Vagina (tissue), 2 donors: ENCODE measurements at places on chromosomes 12 and 14. TPM values are rescaled to one million over a fixed set of nuclear protein-coding genes. Genes with fewer than 3 reads are reported as not detected.

GRCh38 chr14:94364964-94365363 is 23.4 kb downstream of the SERPINA1 start:
- DNase-seq = no peak
- no peaks in the 10 kb centered on the region for H3K27me3 ChIP-seq
- H3K36me3 ChIP-seq = no peaks in the 10 kb centered on the region
- H3K27ac ChIP-seq = no peak overlapping the region
- H3K4me1 ChIP-seq = no peaks in the 10 kb centered on the region

GRCh38 chr12:20421421-20421820 is 53.1 kb downstream of the PDE3A start:
- DNase-seq = no peak
- H3K27ac ChIP-seq = no peak overlapping the region
- no peaks in the 10 kb centered on the region for H3K27me3 ChIP-seq

DNA sequence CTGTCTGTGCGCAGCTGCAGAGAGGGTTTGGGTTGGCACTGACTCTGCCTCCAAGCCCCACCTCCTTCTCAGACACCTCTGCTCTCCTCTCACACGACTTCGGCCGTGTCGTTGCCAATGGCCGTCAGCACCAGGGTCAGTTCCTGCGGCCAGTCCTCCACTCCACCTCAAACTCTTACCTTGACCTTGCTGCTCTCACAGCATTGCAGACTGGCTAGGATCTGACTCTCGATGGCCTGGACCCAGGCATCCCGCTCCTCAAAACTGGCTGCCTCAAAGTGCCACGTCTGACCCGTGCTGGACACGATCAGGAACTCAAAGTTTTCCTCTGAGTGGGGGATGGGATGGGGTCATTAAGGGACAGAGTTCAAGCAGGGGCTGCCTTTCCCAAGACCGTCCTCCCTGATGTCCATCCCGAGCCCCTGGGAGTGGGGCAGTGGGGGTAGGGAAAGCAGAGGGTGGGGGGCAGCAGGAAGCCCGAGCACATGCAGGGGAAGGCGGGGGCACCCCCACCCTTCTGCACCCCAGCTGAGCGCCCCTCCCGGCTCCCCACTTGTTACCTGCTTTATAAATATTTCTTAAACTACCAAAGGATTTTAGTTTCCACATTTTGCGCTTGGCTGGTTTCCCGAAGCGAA is 10.7 kb downstream of the AGAP2 start:
- H3K4me3 ChIP-seq = no peak overlapping the region
- no peak overlapping the region for H3K27ac ChIP-seq
- H3K36me3 ChIP-seq = no peaks in the 10 kb centered on the region

GRCh38 chr12:128449146-128449894 is 182.3 kb downstream of the TMEM132C start:
- no peak overlapping the region for H3K27ac ChIP-seq
- H3K36me3 ChIP-seq = no peaks in the 10 kb centered on the region
- no peak for DNase-seq
- H3K4me3 ChIP-seq = no peak overlapping the region

DNA sequence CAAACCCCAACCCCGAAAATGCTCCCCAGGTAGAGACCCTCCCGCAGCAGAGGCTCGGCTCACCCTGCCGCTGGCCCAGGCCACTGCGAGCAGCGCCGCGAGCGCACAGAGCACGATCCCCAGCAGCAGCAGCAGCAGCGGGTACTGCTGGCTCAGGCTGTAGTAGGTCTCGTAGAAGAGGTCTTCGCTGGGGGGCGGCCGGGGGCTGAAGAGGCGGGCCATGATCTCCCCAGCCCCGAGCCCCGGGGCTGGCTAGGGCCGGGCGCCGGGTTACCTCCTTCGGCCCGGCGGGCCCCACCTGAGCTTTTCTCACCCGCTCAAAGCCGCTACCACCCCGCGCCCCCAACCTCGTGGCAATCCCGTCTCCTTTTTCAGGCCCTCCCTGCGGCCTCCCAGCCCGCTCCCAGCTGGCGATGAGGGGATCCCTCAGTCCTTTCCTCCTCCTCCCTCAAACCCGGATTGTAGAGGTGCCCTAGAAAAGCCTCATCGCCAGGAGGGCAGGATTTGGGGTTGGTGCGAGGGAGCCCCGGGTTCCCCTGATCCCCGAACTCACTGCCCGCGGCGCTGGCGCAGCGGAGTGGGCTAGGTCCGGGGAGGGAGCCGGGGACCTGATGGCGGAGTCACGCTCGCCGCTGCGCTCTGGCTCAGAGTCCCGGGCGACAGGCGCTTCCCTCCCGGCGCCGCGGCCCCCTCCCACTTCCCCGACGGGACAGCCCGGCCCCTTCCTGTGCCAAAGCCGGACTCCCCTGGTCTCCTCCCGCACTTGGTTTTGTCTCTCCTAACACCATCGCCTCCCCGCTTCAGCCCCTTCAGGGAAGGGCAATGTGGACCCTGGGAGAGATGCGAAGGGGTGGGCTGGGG is at the start of gene ADCY4:
ADCY4 (minus strand) TSS at position 641 of the 861 bp plus-strand sequence; CDS start at position 222, 419 bp downstream.
- no peaks in the 10 kb centered on the region for H3K36me3 ChIP-seq
- H3K27ac ChIP-seq = peak within 1 kb of the TSS; percentile 71
- no peak for DNase-seq
- no peaks in the 10 kb centered on the region for H3K27me3 ChIP-seq
- peak within 1 kb of the TSS; percentile 40 for H3K4me3 ChIP-seq
- H3K4me1 ChIP-seq = peaks cover 68% of the 10 kb centered on the region

DNA sequence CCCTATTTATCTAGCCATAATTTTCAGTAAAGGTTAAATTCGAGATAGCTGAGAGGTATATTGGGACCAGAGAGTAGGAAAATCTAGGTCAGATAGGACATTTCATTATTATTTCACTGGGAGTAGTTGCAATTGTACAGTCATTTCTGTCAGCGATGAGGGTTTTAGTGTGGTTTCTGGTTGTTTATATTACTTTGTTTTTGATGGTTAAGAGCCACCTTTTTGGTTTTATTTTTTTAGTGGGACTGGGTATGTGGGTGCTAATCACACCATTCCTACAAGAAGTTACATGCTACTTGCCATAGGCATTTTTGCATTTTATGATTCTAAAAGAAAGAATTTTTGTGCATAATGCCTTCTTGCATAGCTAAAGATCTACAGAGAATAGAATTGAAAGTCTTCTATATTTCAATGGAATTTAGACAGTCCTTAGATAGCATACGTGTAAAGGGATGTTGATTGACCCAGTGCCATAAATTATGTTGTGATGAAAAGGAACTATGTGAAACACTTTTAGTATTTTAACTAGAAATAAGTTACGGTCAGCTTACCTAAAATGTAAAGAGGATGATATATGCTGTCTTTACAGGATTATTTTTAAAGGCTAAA is 85.2 kb downstream of the KTN1 start:
- H3K4me1 ChIP-seq = no peaks in the 10 kb centered on the region
- H3K27ac ChIP-seq = no peak overlapping the region
- H3K36me3 ChIP-seq = peaks cover 26% of the 10 kb centered on the region
- no peak overlapping the region for H3K4me3 ChIP-seq
- no peaks in the 10 kb centered on the region for H3K27me3 ChIP-seq

GRCh38 chr14:28381656-28382055 is 384.9 kb upstream of the FOXG1 start:
- H3K4me3 ChIP-seq = no peak overlapping the region
- no peak for DNase-seq
- no peaks in the 10 kb centered on the region for H3K27me3 ChIP-seq
- no peaks in the 10 kb centered on the region for H3K4me1 ChIP-seq
- no peak overlapping the region for H3K27ac ChIP-seq

The BBOF1 gene
- total RNA-seq = 5.6 TPM

GRCh38 chr12:81206429-81206828 is 128.6 kb downstream of the ACSS3 start:
- no peak for DNase-seq
- H3K36me3 ChIP-seq = no peaks in the 10 kb centered on the region
- H3K27ac ChIP-seq = no peak overlapping the region
- no peaks in the 10 kb centered on the region for H3K27me3 ChIP-seq

The KRT3 gene
- not detected for total RNA-seq

- H3K27ac ChIP-seq = no peak overlapping the region
- H3K27me3 ChIP-seq = no peaks in the 10 kb centered on the region
- H3K4me1 ChIP-seq = peaks cover 6% of the 10 kb centered on the region
- DNase-seq = no peak
These were observed 88.0 kb upstream of the TMEM260 start for GRCh38 chr14:56491299-56492285.

- H3K4me3 ChIP-seq = no peak overlapping the region
- no peaks in the 10 kb centered on the region for H3K36me3 ChIP-seq
- H3K27ac ChIP-seq = no peak overlapping the region
- H3K27me3 ChIP-seq = no peaks in the 10 kb centered on the region
- no peak for DNase-seq
These were observed 171.8 kb downstream of the FLRT2 start for GRCh38 chr14:85701763-85702162.

The TAS2R46 gene
- 2.0 TPM for total RNA-seq

The KCNK13 gene
- not detected for total RNA-seq

- no peak for DNase-seq
- H3K27ac ChIP-seq = no peak overlapping the region
- no peak overlapping the region for H3K4me3 ChIP-seq
- no peaks in the 10 kb centered on the region for H3K36me3 ChIP-seq
These were observed 831.5 kb downstream of the GALC start for GRCh38 chr14:87161502-87161901.
